ENCODE measurements at places on chromosomes 5 and 9.

- no peak for DNase-seq
Observed at GRCh38 chr9:4110562-4110961, 189.3 kb downstream of the GLIS3 start.

DNA sequence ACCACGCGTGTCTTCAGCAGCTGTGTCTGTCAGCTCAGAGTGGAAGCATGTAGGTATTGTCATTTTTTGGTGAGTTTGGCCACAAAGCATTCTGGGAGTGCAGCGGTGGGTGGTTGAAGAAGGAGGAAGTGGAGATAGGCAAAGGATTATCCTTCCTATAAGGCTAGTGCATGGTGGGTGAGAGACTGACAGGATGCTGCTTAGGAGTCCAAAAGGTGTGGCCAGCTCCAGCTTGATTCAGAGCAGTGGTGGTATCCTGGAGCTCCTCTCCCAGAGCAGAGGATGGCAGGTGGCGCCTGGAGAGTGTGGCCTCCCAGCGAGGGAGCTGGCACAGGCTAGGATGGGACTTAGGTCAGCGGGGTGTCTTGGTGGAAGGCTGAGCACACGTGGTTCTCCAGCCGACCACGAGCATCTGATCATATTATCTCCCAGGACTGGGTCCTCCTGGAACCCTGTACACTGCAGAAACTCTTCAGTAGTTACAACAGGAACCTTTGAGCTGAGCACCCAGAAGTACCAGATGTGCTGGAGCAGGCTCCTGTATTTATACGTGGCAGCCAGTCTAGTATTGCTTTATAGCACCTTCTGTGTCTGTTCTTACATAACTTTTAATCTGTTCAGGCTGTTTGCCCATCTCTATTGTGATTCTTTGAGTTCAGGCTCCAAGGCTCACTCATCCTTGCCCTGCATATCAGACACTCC, 29.6 kb downstream of the MAML1 start:
- no peak for DNase-seq

DNA sequence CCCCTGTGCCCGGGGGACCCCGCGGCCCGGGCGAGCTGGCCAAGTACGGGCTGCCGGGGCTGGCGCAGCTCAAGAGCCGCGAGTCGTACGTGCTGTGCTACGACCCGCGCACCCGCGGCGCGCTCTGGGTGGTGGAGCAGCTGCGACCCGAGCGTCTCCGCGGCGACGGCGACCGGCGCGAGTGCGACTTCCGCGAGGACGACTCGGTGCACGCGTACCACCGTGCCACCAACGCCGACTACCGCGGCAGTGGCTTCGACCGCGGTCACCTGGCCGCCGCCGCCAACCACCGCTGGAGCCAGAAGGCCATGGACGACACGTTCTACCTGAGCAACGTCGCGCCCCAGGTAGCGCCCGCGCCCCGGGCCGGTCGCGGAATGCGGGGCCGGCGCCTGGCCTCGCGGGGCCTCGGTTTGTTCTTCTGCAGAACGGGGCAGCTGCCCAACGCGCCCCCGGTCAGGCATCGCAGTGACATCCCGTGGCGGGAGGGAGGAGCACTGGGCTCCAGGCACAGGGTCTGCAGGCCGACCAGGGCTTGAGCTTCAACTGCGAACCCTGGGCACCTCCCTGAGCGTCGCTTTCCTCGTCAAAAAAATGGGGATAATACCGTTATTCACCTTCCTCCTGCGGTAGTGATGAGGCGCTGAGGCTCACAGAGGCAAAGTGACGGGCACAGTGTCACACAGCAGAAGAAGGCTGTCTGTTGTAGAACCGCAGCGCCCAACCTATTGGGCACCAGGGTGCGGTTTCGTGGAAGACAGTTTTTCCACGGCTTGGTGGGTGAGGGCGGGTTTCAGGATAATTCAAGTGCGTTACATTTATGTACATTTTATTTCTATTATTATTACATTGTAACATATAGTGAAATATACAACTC, 777 bp downstream of the ENDOG start:
- peak; percentile 50 for DNase-seq

GRCh38 chr5:62974623-62975022, 396.0 kb downstream of the LRRC70 start:
- DNase-seq, result no peak

DNA sequence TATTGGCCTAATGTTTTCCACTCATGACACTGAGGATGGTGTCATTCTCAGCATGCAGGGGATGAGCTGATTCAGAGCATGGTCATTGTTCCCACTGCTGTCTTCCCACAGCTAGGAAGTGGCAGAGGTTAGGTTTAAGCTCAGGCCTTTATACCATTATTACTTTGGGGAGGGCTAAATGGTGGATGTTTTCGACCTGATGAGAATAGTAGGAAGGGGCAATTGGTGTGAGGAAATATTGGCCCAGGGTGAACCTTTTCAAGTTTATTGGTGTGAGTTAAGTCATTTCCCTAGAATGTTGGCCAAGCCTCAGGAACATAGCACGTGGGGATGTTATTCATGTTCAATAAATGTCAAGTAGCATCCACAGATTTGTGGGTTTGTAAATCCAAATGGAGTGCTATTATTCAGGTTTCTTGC, 59.6 kb downstream of the ARHGAP26 start:
- DNase-seq, result no peak

DNA sequence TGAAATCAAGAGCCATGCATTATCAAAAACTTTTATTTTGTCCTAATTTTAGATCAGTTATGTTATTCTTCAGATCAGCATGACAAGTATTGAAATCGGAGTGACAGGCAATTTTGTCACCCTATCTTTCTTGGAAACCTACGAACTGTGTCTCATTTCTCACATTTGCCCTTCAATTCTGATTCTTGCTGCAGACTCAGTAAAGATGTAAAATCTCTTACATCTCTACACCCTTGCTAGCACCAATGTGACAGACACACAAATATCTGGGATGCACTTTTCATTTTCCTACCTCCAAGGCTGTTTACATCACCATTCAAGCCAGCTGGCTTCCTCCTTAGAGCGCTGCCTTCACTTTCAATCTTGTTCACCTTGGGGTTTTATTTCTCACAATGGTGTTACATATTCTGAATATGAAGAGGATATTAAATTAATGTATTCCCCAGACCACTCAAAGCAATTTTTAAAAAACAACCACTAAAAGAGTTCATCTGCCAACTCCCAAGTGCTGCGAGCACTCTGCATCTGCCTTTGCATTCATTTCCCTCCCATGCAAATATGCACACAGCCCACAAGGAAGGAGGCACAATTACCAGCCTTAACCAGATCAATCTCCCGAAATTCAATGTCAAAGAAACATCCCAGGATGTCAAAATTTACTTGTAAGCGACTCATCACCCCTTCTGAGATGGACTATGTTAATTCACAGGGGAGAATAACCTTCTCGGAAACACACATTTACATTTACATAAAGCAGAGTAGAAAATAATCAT, 164.3 kb downstream of the ENC1 start:
- no peak for DNase-seq

All from anterior cingulate cortex (tissue), 58 donors.